ENCODE measurements at places on chromosomes 7 and 10. TPM values are rescaled to one million over a fixed set of nuclear protein-coding genes. Genes with fewer than 3 reads are reported as not detected.

The GRM3 gene
- not detected for total RNA-seq

The MAP3K8 gene
- total RNA-seq, result 12.6 TPM

The LRRC17 gene
- total RNA-seq, result 0.30 TPM

GRCh38 chr7:2513702-2514101 lies 5.9 kb upstream of the LFNG start:
- no peaks in the 10 kb centered on the region for H3K27me3 ChIP-seq
- H3K4me3 ChIP-seq, result no peak overlapping the region
- H3K4me1 ChIP-seq, result peaks cover 54% of the 10 kb centered on the region
